OCI-LY7 (cell line): ENCODE measurements at places on chromosomes 2 and 18. TPM values are rescaled to one million over a fixed set of nuclear protein-coding genes. Genes with fewer than 3 reads are reported as not detected.

Gene TMEM178A
- total RNA-seq = 0.38 and 0.52 TPM in 2 replicates

Gene LYPD6
- total RNA-seq = not detected in 2 replicates

Gene OSR1
- total RNA-seq = not detected in 2 replicates

DNA sequence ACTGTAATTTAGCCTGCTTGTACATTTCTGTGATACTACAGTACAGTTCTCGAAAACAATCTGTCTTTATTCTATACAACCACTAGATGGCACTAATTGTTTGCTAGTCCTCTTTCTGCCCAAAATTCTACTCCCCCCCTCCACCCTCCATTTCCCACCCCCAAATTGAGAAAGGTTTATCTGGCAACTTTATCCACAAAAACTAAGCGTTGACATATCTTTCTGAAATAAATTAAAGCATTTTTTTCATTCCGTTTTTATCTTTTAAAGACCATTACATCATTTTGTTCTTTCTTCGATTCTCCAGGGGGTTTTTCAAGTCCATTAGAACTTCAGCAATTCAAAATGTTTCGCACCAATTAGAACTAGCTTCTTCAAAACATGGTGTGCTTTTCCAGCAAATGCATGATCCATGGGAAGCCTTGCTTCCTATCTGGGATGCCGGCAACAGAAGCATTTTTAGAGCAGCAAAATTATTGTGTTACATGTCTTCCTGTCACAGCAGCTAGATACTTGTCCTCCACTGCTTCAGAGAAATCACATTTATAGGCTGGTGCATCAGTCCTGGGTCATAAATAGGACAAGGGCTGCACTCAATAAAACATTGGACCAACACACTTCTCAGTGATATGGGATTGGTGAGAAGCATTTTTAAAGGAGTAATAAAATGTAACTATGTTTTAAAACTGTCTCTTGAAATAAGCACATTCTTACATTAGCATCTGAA is 241.3 kb downstream of the PAX3 start:
- DNase-seq = peak; percentile 21
